Amygdala (tissue), 56 donors: ENCODE measurements at places on chromosomes 16 and 17.

- DNase-seq, result no peak
Measured at GRCh38 chr16:2244926-2245795, 6.2 kb downstream of the ECI1 start.

- no peak for DNase-seq
Measured at GRCh38 chr17:13437966-13438779, 163.6 kb downstream of the HS3ST3A1 start.

DNA sequence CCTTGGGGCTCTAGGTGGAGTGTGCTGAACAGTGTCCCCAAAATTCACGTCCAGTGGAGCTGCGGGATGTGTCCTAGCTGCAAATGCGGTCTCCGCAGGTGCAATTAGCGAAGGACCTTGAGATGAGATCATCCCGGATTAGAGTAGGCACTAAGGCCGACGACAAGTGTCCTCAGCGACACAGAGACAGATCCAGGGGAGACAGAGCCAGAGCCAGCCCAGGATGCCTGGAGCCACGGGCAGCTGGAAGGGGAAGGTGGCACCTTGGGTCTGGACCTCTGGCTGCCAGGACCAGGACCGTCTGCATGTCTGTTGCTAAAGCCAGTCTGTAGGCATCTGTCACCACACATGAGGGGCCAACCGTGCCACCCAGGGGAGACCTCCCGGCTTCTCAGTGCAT lies 24.5 kb downstream of the SLC7A5 start:
- no peak for DNase-seq

DNA sequence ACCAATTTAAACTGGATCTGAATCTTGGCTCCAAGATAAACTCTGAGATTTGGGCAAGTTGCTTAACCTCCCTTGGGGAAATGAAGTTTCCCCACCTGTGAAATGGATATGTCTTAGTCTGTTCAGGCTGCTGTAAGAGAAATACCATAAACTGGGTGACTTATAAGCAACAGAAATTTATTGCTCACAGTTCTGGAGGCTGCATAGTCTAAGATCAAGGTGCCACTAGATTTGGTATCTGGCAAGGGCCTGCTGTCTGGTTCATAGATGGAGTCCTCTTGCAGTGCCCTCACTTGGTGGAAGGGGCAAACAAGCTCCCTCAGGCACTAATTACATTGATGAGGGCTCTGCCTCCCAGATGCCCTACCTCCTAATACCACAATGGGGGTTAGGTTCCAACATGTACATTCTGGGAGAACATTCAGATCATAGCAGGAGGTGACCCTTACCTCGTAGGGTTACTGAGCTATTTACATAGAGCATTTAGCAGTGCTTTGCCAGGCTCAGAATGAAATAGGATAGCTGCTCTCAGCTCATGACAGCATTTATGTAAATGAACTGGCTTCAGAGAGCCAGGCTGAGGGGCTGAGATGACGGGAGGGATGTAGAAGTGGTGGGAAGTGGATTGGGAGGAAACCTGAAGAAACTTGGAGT lies 83.9 kb downstream of the SPECC1 start:
- no peak for DNase-seq

- DNase-seq, result no peak
Measured at GRCh38 chr17:13755851-13756250, 154.1 kb upstream of the HS3ST3A1 start.
